Common myeloid progenitor, CD34-positive (primary cell): ENCODE measurements at places on chromosomes 16 and 17.

- DNase-seq, result peak; percentile 3
These were observed 149.5 kb upstream of the COX10 start for GRCh38 chr17:13919818-13920217.

GRCh38 chr16:52090080-52090479 is 456.9 kb downstream of the TOX3 start:
- DNase-seq, result no peak

- DNase-seq, result no peak
These were observed 102.1 kb downstream of the CLEC16A start for GRCh38 chr16:11046382-11046931.

DNA sequence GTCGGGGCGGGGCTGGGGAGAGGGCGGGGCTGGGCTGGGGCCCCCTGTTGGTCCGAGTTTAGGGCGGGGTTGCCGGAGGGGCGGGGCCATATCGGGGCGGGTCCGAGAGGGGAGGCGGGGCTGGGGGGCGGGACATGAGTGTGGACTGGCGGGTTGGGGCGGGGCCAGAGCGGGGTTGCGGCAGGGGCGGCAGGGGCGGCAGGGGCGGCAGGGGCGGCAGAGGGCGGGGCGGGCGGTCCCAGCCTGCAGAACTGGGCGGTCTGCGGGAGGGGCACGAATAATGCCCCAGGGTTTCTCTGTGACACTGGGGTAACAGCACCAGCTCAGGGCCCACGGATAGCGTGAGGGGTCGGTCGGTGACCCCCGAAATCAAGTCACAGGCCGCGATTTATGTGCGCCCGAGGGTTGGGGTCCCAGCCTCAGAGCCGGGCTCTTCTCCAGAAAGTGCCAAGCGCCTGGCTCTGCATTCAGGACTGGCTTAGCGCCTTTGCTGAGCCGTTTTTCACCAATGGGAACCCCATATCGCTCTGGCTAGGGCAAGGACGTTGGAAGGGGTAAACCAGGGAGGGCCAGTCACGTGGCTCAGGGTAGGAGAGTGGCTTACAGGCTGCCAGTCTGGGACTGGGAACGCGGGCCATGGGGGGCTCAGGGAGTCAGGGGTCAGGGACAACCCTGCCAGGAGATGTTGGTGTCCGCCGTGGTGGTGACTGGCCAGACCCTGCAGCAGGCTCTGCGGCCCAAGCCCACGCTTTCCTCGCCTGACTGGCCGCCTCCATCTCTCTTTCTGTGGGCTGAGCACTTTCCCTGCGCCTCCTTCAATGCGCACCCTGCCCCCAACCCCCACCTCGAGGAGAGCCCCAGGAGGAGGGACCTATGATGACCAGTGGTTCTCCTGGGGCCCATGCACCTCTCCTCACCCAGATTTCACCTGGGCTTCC is 1.2 kb upstream of the METTL26 start:
- DNase-seq, result peak; percentile 63

GRCh38 chr16:77761204-77761603 is 27.2 kb upstream of the VAT1L start:
- DNase-seq, result no peak

DNA sequence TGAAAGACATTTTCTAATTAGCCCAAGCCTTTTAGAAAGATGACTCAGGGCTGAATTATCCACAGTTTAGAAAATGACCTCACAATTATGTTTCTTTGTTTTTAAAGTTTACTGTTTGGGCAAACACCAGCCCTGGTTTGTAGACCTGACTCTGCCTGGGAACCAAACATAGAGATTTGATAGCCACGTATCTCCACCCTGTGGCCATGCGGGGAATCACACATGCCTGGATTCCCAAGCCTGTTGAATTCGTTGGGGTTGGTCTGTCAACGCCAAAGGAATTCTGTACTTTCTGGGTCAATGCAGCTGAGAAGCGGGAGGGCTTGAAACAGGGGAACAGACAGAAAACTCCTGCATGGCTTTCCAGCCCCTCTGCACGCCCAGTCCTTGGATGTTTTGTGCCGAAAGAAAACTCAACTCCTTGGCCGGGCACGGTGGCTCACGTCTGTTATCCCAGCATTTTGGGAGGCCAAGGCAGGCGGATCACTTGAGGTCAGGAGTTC is 26.9 kb downstream of the CD300A start:
- peak; percentile 75 for DNase-seq

DNA sequence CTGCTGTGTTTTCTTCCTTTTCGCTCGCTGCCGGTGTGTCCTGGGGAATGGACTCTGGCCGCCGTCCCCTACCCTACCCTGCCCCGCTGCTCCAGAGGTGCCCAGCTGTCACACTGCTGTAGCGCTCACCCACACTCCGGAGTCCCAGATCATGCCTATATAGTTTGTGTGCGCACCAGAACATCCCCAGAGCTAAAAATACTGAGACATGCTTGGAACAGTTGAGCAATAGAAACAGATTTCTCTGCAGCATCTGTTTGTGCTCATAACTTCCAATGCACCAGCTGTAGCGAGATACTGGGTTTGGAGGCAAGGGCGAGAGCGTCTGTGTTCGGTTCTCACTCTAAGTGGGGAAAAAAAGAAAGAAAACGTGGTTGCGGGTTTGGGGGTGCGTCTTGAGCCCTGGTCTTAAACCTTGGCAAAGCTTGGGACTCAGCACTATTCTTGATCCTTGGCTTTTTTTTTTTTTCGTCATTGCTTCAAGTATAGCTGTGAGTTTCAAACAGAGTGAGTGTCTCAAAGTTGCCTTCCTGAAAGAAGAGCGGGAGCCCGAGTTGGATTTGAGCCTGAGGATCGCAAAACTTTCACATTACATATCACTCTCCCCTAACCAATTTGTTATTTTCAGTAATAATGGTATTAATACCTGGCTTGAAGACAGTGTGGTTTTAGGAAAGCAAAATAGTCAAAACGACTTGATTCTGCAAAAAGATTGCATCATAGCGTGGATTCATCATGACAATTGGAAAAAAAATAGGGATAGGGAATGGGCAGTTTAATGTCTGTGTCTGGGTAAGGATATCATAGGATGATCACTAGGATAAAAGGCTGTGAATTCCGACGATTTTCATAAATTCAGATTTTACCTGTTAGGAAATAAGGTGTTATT is 621 bp downstream of the KCNJ2 start:
- peak; percentile 62 for DNase-seq

- peak; percentile 67 for DNase-seq
These were observed 9.2 kb upstream of the SERPINF1 start for GRCh38 chr17:1752425-1753262.

- no peak for DNase-seq
These were observed 268.8 kb downstream of the SEC14L1 start for GRCh38 chr17:77409282-77410161.

DNA sequence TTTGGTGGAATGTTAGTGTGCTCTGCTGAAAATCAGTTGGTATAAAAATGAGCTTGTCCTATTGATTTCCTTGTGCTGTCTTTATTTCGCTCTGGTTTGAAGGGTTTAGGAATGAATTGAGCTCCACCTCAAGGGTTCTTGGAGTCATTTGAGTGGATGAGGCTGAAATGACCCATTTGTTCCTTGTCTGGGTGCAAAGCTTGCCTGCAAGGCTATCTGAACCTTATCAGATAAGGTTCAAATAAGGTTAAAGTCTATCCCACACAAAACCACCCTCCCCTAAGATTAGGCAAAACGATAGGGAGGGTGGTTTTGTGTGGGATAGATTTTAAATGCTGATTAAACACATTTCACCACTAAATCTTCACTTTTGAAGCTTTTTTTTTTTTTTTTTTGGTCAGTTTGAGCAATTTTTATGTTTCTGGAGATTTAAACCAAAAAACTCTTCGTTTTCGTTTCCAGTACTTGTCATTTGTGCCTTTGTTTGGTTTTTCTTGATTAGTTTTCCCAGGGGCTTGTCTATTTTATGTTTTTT is 62.7 kb downstream of the ARHGAP44 start:
- DNase-seq, result no peak

GRCh38 chr16:74556375-74556922 is 50.5 kb downstream of the GLG1 start:
- DNase-seq, result no peak

DNA sequence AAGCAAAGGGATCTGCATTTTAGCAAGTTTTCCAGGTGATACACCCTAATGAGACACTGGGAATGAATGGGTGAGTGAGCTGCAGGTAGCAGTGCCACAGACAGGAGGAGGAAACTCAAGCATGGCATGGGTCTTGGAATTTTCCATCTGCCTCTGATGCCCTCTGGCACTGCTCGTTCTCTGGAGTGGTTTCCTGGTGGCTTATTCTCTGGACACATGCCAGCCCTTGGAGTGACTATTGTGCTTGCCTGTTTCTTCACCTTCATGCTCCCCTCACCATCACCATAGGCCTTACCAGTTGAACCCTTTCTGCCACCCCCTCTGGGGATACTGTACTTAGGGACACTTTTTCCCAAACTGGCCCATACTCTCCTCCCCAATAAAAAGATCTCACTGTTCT is 1.6 kb downstream of the COASY start:
- DNase-seq, result no peak

DNA sequence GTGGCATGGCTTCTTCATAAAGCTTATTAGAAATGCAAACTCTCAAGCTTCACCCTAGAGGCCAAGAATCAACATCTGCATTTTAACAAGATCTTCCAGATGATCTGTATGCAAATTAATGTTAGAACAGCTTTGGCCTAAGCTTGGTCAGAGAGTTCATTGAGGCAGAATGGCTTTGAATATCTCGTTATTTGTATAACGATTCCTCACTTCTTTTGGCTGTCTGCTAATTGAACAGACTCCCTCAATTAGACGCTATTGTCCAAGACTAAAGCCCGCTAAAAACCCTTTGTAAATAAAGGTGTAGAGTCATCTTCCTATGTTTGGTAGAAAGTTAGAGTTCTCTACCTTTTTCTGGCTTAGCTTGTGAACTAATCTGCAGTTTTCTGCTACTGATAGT is 1453.7 kb downstream of the CDH8 start:
- no peak for DNase-seq

- no peak for DNase-seq
These were observed 9.6 kb downstream of the ACE start for GRCh38 chr17:63486317-63487013.

- no peak for DNase-seq
These were observed 68.6 kb upstream of the CBX4 start for GRCh38 chr17:79907850-79908249.

GRCh38 chr16:65278874-65279273 is 157.0 kb upstream of the CDH11 start:
- no peak for DNase-seq

DNA sequence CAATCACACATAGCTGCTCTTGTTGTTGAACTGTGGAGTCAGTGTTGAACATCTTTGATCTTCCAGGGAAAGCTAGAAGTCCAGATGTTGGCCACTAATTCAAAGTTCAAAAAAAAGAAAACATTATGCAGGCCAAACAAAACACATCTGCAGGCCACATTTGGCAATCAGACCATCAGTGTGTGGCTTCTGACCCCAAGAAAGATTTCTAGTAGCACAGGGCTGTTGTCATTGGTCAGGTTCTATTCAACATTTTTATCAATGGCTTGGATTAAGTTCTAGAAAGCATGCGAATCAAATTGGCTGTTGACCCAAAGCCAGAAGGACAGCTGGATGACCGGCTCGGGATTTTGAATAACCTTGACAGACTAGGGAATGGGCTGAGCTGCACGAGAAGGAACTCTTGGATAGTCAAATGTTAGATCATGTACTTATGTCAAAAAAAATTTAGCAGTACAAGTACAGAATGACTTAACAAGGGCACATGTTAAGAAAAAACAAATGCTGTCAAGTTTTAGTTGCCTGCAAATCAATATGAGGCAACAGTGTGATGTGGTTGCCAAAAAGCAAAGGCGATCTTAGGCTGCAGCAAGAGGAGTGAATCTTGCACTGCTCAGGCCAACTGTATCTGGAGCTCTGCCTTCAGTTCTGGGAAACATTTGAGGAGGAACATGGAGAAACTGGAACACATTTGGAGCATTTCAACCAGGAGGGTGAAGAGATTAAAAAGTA is 187.6 kb downstream of the RGS9 start:
- no peak for DNase-seq

DNA sequence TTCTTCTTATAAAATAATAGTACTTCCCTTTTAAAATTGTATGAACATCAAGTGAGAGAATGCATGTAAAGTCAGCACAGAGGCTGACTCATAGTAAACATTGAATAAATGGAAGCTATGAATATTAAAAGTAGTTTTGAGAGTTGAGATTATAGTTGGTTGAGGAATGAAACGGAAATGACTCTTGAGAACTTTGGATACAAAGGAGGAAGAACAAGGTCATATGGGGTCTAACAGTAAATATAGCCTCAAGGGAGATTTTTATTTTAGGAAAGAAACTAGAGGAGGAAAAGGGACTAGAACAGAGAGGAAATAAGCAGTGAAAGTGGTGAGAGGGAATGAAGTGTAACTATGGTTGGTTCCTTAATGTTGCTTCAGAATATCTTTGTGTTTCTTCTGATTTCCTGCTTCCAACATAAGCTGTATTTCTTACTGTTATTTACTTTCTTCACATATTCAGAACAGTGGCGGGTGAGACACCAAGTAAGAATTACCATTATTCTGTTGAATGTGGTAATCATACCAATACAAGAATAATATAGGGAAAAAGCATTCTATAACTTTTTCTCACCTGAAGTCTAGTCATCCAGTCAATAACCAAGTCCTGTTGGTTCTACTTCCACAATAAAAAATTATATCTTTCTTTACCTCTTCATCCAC is 165.1 kb downstream of the CHD9 start:
- peak; percentile 56 for DNase-seq

GRCh38 chr16:1538804-1539520 is 5.5 kb downstream of the TMEM204 start:
- DNase-seq, result peak; percentile 53

DNA sequence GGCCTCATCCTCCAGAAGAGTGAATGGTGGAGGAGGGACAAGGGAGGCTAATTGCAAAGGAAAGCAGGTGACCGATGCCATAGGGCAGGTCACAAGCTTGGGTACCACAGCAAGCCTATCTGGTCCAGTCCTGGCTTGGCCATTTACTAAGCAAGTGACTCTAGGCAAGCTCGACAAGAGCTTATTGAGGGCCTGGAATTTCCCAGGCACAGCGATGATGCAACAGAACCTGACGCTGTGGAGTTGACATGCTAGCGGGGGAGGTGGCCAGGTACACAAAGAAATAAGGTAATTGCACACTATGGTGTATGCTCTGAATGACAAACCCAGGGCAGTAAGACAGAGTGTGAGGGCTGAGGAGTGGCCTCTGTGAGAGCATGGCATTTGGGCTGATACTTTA is 98.5 kb downstream of the PGS1 start:
- no peak for DNase-seq
